ENCODE measurements at places on chromosomes 1 and 21. TPM values are rescaled to one million over a fixed set of nuclear protein-coding genes. Genes with fewer than 3 reads are reported as not detected.

ITPKB gene
- total RNA-seq, result 24.0 TPM

ARHGAP29 gene
- total RNA-seq, result 70.8 TPM

NBPF4 gene
- total RNA-seq, result not detected

RIPPLY3 gene
- total RNA-seq, result 0.16 TPM

RASSF5 gene
- total RNA-seq, result 11.1 TPM

CASQ1 gene
- total RNA-seq, result not detected

SELP gene
- 10.1 TPM for total RNA-seq

NGF gene
- total RNA-seq, result 7.2 TPM

DNA sequence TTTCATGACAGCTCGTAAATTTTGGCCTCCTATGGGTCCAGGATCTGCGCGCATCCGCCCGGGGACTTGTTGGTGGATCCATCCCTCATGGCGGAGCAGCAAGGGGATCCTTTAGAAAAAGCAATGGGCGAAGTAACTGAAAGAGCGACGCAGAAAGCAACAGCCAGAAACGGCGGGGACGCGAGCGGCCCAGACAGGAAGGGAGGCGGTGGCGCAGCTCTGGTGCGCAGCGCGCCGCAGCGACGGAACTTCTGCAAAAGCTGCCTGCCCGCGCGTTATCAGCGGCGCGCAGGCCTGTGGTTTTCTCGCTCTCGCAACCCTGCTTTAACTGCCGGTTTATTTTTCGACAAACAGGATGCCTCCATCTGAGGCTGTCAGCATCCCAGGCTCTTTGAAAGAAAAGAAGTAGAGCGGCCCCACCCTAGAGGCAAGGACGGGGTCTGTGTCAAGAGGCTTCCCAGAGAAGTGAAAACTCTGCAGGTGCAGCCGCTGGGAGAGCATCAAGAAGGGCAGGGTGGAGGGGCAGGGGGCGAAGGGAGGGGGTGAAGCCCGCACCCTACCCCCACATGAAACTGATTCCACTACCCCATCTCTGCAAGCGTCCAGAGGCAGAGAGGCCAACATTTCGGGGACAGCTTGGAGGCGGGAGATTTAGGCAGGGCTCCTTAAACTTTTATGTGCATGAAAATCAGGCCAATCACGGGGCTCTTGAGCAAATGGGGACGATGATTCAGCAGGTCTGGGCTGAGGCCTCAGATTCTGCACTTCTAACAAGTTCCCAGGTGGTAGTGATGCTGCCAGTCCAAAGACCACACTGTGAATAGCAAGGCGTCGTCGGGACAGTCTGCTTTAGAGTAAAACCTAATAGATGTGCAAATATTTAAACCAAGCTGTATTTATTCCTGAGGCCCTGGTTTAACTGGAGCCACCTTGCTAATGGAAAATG is 22.2 kb downstream of the RUNX1 start:
- H3K36me3 ChIP-seq, result no peaks in the 10 kb centered on the region
- no peaks in the 10 kb centered on the region for H3K27me3 ChIP-seq

DNA sequence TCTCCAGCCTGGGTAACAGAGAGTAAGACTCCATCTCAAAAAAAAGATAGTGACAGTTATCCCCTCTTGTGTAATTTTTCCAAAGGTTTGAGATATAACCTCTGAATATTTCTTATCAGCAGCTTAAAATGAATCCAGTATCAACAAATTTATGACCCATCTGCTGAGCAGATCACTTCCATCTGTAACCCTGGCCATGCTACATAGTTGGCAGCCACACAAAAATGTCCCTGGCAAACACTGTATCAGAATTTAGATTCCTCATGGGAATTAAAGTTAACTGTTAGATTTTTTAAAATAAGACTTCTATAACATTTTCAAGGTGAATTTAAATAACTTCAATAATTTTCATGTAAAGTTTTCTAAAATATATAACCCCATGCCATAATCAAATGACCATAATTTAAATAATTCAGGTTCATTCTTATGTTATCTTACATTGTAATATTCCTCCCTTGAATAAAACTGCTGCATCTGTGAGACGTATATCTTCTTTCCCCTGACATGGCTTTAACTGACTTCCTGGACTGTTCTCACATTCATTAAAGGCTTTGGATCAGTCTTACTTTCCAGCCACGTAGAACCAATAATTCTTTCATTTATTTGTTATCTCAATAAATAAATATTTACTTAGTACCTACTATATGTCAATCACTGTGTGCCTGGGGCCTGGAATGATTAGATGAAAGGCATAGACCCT is 5.3 kb upstream of the PRPF38B start:
- H3K27ac ChIP-seq, result no peak overlapping the region
- no peak overlapping the region for H3K4me3 ChIP-seq
- no peaks in the 10 kb centered on the region for H3K4me1 ChIP-seq

- DNase-seq, result no peak
- H3K4me3 ChIP-seq, result no peak overlapping the region
- H3K36me3 ChIP-seq, result no peaks in the 10 kb centered on the region
- H3K27me3 ChIP-seq, result no peaks in the 10 kb centered on the region
These were observed 70.8 kb downstream of the PRDM2 start for GRCh38 chr1:13770743-13771142.

- peak overlapping the region; percentile 72 for H3K4me3 ChIP-seq
- no peaks in the 10 kb centered on the region for H3K4me1 ChIP-seq
- no peaks in the 10 kb centered on the region for H3K36me3 ChIP-seq
These were observed 838 bp upstream of the GRIK3 start for GRCh38 chr1:37035014-37035691.

GRCh38 chr1:97204468-97204867 is 482.9 kb downstream of the PTBP2 start:
- no peak overlapping the region for H3K27ac ChIP-seq
- no peak overlapping the region for H3K4me3 ChIP-seq
- DNase-seq, result no peak
- H3K4me1 ChIP-seq, result no peaks in the 10 kb centered on the region

- no peaks in the 10 kb centered on the region for H3K4me1 ChIP-seq
- H3K36me3 ChIP-seq, result no peaks in the 10 kb centered on the region
- H3K27ac ChIP-seq, result no peak overlapping the region
- no peak overlapping the region for H3K4me3 ChIP-seq
- no peaks in the 10 kb centered on the region for H3K27me3 ChIP-seq
These were observed 28.5 kb upstream of the SLC6A9 start for GRCh38 chr1:44059664-44060355.

GRCh38 chr1:173768206-173768605 is 53.4 kb downstream of the KLHL20 start:
- DNase-seq, result no peak
- no peak overlapping the region for H3K4me3 ChIP-seq
- H3K36me3 ChIP-seq, result no peaks in the 10 kb centered on the region
- H3K27ac ChIP-seq, result no peak overlapping the region
- H3K4me1 ChIP-seq, result no peaks in the 10 kb centered on the region

DNA sequence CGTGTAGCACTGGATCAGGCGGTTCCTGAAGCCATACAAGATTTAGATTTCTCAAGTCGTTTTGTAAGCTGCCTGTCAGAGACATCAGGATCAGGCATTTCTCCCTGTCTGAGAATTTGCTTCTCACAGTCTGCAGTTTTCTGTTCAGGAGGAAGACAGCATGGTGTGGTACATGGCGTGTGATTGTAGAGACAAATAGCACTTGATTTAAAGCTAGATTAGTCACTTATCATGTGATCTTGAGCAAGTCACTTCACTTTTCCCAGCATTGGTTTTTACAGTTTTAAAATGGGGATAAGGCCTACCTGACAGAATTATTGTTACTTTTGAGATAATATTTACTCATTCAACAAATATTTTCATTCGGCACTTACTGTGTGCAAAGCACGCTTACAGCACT is 63.3 kb downstream of the AK4 start:
- no peak for DNase-seq
- H3K27ac ChIP-seq, result no peak overlapping the region
- H3K27me3 ChIP-seq, result no peaks in the 10 kb centered on the region
- H3K36me3 ChIP-seq, result no peaks in the 10 kb centered on the region

DNA sequence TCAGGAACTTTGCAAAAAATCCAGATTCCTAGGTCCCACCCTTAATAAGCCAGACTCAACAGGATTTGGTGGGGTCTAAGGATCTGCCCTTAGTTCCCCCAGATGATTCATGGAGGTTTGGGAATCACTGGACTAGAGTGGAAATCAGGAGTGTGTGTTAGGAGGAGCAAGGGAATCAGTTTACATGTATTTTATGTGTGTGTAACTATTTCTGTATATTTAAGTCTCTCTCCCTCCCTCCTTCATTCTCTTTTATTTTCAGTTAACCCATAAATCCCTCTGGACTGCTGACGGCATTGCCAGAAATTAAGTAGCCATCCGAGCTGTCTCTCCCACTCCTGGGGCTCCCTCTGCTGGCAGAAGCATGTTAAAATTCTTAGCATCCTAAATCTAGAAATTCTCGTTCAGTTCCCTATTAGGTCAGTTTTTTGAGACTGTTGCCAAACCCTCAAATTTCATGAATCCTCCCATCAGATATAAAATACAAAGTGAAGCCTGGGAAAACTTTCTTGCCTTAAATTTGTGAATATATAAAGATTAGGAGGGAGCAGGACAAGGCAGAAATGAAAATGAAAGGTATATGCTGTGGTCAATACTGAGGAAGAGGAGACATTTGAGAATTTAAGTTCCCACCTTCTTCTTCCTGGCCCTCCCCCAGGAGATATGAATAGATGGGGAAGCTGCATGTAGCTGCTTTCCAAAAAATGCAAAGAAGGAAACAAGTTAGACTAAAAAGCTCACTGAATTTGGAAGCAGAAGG is 11.7 kb upstream of the HSD11B1 start:
- H3K27ac ChIP-seq, result no peak overlapping the region
- DNase-seq, result peak; percentile 41
- no peaks in the 10 kb centered on the region for H3K27me3 ChIP-seq
- H3K36me3 ChIP-seq, result no peaks in the 10 kb centered on the region

GRCh38 chr1:181135437-181135731 is 46.9 kb downstream of the IER5 start:
- DNase-seq, result no peak
- peak overlapping the region; percentile 84 for H3K27ac ChIP-seq
- peaks cover 5% of the 10 kb centered on the region for H3K4me1 ChIP-seq
- no peak overlapping the region for H3K4me3 ChIP-seq

GRCh38 chr21:18245464-18245967 is 883 bp downstream of the CHODL start:
- H3K36me3 ChIP-seq, result no peaks in the 10 kb centered on the region
- H3K4me1 ChIP-seq, result no peaks in the 10 kb centered on the region
- no peak overlapping the region for H3K27ac ChIP-seq
- H3K27me3 ChIP-seq, result no peaks in the 10 kb centered on the region
- peak overlapping the region; percentile 63 for H3K4me3 ChIP-seq

DNA sequence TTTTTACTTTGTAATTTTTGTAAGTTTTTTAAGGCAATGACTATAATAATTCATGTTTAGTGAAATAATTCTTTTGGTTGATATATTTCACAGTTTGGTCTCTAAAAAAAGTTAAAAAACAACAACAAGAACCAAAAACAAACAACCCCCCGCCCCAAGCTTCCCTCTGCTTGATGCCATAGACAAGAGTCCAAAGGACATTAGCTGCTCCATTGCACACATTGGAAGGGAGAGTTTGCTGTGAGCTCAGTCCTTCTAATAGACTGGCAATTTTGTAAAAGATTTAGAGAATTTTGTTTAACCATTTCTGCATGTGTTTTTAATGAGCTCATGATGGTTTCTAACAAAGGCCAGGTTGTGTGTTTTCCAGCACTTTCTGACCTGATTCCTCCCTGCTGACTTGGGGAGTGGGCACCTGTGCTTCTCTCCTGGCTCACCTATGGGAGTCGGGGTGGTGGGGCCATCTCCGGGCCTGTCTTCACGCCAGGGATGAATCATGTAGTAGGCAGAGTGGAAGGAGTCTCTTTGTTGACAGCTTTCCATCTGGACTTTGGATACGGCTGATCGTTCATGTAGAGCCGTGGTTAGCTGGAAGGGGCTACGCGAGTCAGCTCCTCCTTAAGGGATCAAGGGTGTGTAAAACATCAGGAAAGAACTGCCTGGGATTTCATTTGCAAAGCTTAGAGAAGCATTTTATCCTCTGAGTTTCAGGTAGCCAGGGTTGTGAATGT is 14.1 kb downstream of the ZBTB18 start:
- no peak for DNase-seq
- H3K36me3 ChIP-seq, result no peaks in the 10 kb centered on the region
- no peaks in the 10 kb centered on the region for H3K4me1 ChIP-seq

DNA sequence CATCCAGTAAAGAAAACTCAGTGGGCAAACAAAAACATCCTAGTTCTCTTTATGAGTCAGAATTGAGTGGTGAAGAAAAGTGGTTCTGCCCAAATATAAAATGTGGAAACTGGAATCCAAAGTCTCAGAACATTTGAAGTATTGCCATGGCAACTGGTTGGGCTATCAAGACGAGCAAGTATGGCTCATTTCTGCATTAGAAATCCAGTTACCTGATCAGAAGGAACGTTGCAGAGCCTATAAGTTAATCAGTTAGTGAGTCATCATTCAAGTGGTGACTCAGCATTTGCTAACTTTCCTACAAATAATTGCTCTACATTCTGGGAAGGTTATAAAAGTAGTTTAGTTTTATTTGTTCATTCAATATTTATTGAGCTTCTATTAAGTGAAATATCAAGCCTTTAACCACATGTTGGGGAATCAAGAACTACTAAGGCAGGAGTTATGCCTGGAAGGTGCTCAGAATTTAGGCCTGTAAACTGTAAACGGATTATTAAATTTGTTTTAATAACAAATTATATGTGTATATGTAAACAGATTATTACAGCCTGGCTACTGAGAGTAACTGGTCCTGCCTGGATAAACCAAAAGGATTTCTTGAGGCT is 104.3 kb downstream of the PAPPA2 start:
- H3K36me3 ChIP-seq, result no peaks in the 10 kb centered on the region
- no peak overlapping the region for H3K4me3 ChIP-seq
- H3K27ac ChIP-seq, result no peak overlapping the region
- H3K27me3 ChIP-seq, result no peaks in the 10 kb centered on the region
- H3K4me1 ChIP-seq, result no peaks in the 10 kb centered on the region
- no peak for DNase-seq

- H3K36me3 ChIP-seq, result no peaks in the 10 kb centered on the region
- no peak overlapping the region for H3K4me3 ChIP-seq
- DNase-seq, result no peak
- H3K27me3 ChIP-seq, result no peaks in the 10 kb centered on the region
- H3K4me1 ChIP-seq, result no peaks in the 10 kb centered on the region
These were observed 105.9 kb downstream of the DTL start for GRCh38 chr1:212141404-212141803.

- no peak for DNase-seq
- no peak overlapping the region for H3K4me3 ChIP-seq
- H3K4me1 ChIP-seq, result peaks cover 10% of the 10 kb centered on the region
- no peaks in the 10 kb centered on the region for H3K36me3 ChIP-seq
These were observed 18.6 kb downstream of the DYRK3 start for GRCh38 chr1:206653715-206654459.

DNA sequence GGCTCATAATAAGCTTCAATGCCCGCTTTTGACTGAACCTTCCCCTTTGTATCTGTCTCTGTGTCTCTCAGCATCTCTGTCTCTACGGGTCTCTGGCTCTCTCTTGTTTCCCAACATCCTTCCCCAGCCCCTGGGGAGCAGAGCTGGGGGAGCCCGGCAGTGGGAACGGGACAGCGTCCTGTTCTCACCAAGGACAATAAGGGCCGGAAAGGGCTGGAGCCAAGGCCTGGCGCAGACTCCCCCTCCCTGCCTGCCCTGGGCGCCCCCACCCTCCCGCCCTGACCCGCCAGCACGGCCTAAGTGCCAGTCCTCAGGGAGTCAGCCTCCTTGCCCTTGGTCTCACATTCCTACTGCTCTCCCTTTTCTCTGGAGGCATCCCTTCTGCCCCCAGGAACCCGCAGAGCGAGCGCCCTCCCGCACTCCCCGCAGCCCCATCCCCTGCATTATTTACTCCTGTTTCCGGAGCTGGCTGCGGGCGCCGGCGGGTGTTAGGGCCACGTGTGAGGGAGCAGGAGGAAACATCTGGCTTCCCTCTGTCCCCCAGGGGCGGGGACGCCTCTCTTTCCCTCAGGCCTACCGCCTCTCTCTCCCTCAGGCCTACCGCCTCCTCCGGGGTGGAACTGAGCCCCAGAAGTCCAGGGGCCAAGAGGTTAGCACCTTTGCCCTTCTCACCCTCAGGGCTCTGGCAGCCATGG is 6.5 kb downstream of the KRTCAP2 start:
- H3K36me3 ChIP-seq, result no peaks in the 10 kb centered on the region
- H3K4me3 ChIP-seq, result no peak overlapping the region
- H3K27ac ChIP-seq, result peak overlapping the region; percentile 79
- no peaks in the 10 kb centered on the region for H3K4me1 ChIP-seq
